ENCODE measurements at places on chromosomes 6 and 20.

DNA sequence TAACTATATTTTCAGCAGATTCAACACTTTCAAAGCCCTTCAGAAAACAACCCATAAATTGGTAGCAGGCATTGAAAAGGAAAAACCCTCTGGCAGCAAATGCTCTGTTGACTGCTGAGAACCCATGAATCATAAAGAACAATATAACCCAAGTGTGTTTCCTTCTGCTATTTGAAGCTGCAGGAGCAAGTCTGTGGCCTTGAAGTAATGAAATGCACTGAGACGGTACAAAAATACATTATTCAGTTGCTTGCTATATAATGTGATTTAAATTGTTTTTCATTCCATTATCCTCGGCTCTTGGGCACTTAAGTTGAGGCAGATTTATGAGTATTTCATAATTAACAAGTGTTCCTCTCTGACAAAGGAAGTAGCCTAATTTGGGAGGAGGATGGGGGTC, 40.6 kb upstream of the SAMD5 start:
- DNase-seq, result no peak

- DNase-seq, result no peak
Measured at GRCh38 chr6:31558318-31558625, 10.9 kb downstream of the NFKBIL1 start.

DNA sequence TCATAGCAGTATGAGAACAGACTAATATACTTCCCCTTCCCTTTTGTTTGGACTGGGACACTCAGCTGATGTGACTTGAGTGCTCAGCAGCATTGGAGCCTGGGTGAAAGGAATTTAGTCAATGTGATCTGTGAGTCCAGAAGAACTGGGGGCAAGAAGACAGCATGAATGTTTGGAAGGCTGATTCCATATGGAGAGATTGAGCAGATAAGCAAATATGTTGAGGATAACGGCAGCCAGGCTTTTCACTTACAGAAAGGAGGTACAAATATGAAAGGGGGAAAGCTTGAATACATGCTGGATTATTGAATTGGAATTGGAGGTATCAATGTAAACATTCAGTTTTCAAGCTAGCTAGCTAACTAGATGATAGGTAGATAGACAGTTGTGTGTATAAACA, 37.8 kb upstream of the SMAP1 start:
- no peak for DNase-seq

DNA sequence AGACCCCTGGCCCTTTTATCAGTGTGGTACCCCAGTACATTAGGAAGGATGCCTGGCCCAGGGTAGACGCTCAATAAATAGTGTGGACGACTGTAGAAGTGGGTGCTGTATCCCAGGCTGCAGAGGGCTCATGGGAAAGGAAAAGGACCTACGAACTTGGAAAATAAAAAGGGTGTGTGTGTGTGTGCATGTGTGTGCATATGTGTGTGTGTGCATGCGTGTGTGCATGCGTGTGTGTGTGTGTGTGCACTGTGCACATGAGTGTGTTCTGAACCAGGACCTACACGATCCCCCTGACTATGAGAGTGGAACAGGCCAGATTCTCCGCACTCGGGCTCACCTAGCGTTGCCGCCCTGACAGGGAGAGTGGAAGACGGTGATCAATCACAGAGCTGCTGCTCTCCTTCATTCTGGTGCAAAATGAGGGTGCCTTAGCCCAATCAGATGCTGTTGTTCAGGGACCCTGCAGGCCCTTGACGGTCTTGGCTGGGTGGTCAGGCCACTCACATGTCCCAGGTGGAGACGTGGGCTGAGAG, 3.5 kb upstream of the UNC93A start:
- no peak for DNase-seq

- no peak for DNase-seq
Measured at GRCh38 chr20:37506152-37506725, 14.8 kb upstream of the NNAT start.

GRCh38 chr6:151761851-151762250, 45.6 kb upstream of the ESR1 start:
- no peak for DNase-seq

GRCh38 chr6:40504274-40504673, 82.9 kb downstream of the LRFN2 start:
- DNase-seq, result no peak

GRCh38 chr6:49676671-49677281, 36.6 kb downstream of the CRISP2 start:
- DNase-seq, result no peak

DNA sequence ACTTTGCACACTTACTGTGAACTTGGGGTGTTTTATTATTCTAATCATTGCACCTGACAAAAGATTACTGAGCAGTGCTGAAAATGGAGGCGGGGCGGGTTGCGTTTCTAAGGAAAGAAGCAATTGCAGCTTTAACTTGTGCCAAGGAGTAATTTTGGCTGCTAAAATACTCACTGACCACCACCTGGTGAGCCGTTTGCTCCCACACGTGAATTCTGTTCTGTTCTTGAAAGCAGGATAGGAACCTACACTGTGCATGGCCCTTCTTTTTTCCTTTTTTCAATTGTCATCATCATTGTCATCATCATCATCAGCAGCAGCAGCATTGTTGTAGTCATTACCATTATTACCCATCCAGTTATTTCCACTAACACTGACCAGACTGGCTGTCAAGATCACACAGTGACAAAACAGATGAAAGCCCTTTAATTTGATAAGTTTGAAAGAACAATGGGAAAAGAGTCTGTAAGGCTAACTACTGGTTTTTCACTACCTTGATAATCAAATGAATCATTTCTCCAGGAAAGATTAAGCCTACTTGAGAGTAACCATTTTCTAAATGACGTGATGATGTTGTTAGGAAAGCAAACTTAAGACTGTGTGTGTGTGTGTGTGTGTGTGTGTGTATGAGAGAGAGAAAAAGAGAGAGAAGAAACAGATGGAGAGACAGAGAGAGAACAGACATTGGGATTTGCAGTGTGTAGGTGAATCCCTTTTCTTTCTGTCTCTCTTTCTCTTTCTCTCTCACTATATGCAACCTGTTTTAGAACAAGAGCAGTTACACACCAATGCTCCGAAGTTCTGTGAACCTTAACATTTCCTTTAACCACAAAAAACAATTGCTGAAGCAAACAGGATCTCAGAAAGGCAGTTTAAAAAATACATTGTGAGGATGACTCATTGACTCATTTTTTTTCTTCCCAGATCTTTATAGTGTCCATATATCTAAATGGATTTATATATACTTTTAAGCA, 3.8 kb downstream of the RIPOR2 start:
- no peak for DNase-seq

DNA sequence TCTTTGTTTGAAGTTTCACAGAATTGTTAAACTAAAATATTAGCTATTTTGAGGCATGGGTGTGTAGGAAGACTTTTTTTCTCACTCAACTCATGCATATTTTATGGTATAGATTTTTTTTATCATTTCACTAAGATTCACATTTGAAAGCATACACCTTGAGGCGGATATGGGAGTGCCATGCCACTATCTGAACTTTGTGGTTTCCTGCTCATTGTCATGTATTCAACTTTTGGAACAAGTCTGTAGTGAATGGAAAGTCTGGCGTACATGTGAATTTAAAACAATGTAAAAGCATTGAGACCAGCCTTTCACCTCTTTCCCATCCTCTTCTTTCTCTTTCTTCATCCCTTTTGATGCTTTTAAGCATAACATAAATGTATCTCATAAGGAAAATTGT, 147.9 kb downstream of the TPBG start:
- DNase-seq, result no peak

DNA sequence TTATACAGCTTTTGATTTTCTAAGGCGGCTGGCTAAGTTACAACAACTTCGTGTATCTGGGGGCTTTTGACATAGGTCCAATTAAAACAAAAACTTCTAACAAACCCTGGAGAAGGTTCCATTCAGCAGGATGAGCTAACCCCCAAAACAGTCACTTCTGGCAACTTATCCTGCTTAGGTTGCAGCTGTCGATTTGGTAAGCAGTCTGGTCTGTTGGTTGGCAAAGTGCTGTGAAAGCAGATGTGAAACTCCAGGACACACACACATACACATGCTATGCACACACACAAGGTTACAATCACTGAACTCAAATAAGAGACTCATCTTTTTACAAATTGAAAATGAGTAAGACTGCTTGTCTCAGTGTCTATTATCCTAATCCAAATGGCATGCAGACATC, 119.0 kb upstream of the STMND1 start:
- no peak for DNase-seq

DNA sequence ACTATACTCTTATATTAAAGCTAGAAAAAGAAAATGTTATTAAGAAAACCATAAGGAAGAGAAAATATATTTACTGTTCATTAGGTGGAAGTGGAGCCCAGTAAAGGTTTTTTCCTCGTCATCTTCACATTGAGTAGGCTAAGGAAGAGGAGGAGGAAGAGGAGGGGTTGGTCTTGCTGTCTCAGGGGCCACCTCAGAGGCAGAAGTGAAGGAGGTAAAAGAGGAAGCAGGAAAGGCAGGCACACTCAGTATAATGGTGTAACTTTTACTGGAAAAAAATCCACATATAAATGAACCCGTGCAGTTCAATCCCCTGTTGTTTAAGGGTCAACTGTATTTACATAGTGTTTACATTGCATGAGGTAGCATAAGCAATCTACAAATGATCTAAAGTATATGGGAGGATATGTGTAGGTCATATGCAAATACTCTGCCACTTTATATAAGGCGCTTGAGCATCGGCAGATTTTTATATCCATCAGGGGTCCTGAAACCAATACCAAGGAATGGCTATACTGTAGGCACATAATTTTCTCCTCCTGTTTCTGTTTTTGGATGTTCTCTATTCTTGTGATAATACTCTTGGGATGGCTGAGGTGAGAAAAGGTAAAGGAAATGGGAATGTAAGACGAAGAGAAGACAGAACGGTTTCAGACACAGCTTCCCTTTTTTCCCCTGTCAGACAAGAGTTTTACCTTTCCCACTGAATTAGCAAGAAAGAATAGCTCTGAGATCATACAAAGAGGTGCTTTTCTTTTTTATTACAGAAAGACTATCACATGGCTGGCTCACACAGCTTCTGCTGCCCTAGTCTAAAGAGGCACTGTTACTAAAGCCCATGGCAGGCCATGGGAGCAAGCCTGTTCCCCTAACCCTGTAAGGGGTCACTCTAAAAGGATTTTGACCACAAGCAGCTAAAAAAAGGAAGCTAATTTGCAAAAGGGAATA, 59.9 kb downstream of the NUDT3 start:
- no peak for DNase-seq

DNA sequence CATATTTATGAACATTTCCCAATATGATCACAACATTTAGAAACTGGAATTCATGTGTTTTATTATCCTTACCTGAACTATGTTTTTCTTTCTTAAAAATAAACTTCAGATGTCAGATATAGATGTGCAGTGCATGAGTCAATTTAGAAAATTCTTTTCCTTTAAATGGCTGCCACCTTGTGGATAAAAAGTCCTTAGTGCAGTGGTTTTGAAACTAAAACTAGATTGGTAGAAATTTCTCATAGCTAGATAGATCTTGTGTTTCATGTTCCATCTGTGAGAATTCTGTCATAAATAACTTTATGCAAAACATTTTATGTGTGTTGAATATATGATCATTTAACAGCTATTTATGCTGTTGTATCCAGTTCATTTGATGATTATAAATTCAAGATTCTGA, 134.9 kb downstream of the KLHL32 start:
- no peak for DNase-seq

- DNase-seq, result no peak
Measured at GRCh38 chr6:100948381-100949133, 67.4 kb upstream of the ASCC3 start.

DNA sequence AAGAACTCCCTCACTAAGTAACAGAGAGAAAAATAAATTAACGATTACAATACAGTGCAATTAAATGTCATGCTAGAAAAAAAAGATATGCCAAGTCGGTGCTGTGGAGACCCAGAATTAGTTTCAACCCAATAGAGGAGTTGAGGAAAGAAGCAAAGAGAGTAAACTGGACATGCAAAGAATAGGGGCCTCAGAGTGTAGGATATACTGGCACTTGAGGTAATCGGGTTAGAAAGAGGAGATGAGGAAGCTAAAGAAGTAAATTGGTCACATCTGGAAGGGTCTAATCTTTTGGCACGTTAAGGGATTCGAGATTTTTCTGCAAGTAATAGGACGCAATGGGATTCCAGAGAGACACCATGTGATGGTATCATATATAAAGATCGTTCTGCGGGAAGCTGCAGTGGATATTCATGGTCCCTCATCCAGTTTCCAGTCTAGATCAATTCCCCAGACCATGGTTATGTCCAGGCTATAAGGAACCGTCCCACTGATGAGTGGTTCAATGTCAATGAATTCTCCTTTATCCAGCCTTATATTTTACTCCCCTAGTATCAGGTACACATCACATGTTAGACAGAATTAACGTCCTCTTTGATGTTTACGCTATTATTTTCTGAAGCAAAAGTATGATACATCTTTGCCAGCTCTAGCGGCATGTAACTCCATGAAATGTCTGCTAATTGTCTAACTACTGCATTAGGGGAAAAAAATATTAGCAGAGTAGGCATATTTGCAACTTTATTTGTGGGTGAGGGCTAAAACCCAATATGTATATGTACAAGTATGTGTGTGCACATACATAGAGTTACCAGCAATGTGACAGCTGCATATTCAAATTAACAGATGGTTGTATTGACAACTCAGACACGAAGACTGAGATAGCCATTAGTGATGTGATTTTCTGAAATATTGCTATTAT, 1.1 kb upstream of the TBC1D32 start:
- DNase-seq, result no peak

- no peak for DNase-seq
Measured at GRCh38 chr20:2705931-2706645, 13.5 kb downstream of the EBF4 start.

DNA sequence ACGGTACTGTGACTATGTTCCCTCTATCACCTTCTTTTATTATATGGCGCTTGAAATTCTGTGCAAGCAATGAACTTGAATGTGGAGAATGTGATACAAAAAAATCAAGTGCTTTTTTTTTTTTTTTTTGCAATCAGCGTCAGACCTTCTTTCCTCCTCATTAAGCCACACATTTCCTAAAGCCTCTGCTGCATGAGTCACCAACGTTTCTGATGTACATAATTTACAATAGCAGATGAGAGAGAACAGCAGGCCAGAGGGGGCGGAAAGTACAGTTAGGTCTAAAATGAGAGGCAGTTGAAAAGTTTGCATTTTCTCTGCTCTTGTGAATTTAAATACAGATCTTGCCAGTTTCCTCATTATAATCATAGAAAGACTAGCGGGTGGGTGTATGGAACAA, 114.6 kb upstream of the RIPOR2 start:
- DNase-seq, result no peak

- DNase-seq, result no peak
Measured at GRCh38 chr6:45552536-45552935, 174.8 kb upstream of the SUPT3H start.

- no peak for DNase-seq
Measured at GRCh38 chr20:31860390-31861134, 9.8 kb downstream of the DUSP15 start.

GRCh38 chr6:143150281-143150680, 89.6 kb downstream of the AIG1 start:
- no peak for DNase-seq

- DNase-seq, result no peak
Measured at GRCh38 chr20:33796263-33796906, 14.8 kb upstream of the CHMP4B start.

GRCh38 chr20:21237956-21238799, 65.0 kb upstream of the XRN2 start:
- no peak for DNase-seq
